ENCODE measurements at places on chromosomes 16 and 17. TPM values are rescaled to one million over a fixed set of nuclear protein-coding genes. Genes with fewer than 3 reads are reported as not detected.

- no peak for DNase-seq
- H3K4me1 ChIP-seq, result no peaks in the 10 kb centered on the region
- peaks cover 3% of the 10 kb centered on the region for H3K27me3 ChIP-seq
- no peak overlapping the region for H3K4me3 ChIP-seq
These were observed 16.0 kb upstream of the TANC2 start for GRCh38 chr17:62950067-62950466.

The CLN3 gene
- 9.9 TPM for total RNA-seq

The USP6 gene
- 0.05 TPM for total RNA-seq

- no peaks in the 10 kb centered on the region for H3K36me3 ChIP-seq
- no peak overlapping the region for H3K4me3 ChIP-seq
- no peak overlapping the region for H3K27ac ChIP-seq
- H3K4me1 ChIP-seq, result no peaks in the 10 kb centered on the region
- no peak for DNase-seq
These were observed 1.5 kb upstream of the GFAP start for GRCh38 chr17:44916781-44917241.

The KCNJ16 gene
- not detected for total RNA-seq

DNA sequence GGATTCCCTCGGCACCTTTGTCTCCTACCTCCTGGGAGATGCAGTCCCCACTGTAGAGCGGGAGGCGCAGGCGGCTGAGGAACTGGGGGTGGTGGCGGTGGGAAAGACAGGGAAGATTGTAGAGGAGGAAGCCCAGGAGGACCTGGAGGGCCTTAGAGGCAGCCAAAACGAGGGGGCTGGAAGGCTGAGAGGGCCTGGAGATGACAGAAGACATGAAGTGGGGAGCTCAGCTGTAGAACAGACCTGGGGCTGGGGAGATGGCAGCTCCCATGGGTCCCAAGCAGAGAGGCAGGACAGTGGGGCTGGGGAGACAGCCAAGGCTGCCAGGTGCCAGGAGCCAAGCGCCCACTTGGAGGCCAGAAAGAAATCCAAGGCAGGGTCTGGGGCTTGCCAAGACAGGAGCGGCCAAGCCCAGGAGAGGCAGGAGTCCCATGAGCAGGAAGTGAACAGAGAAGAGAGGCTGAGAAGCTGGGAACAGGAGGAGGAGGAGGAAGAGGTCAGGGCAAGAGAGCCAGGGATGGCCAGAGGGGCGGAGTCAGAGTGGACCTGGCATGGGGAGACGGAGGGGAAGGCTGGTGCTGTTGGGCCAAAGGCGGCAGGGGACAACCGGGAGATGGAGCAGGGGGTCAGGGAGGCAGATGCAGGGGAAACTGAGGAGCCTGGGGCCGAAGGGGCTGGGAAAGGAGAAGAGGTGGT, 803 bp downstream of the APOBR start:
- DNase-seq, result no peak
- H3K4me1 ChIP-seq, result peaks cover 45% of the 10 kb centered on the region
- H3K27ac ChIP-seq, result peak overlapping the region; percentile 99
- H3K36me3 ChIP-seq, result no peaks in the 10 kb centered on the region
- no peaks in the 10 kb centered on the region for H3K27me3 ChIP-seq

DNA sequence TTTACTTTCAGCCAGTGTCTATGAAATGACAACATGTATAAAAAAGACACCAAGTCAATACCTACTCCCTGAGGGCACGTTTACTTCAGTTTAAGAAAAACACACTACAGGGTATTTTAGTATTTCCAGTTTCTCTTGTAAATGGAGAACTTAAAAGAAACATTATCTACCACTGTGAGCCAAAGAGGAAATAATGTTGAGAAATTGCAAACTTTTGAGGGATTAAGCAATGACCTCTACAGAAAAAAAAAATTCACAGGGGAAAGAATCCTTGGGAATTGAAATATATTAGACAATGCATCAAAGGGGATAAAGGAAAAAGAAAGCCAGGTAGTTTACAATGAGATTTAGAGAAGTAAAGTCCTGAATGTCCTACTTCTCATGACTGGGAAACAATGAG, 126.0 kb downstream of the KCNJ2 start:
- H3K36me3 ChIP-seq, result no peaks in the 10 kb centered on the region
- H3K27ac ChIP-seq, result no peak overlapping the region
- H3K4me3 ChIP-seq, result no peak overlapping the region
- H3K4me1 ChIP-seq, result peaks cover 6% of the 10 kb centered on the region

The TCF25 gene
- 109 TPM for total RNA-seq

GRCh38 chr17:27596566-27597187, 34.3 kb upstream of the LGALS9 start:
- H3K27me3 ChIP-seq, result no peaks in the 10 kb centered on the region
- peaks cover 12% of the 10 kb centered on the region for H3K4me1 ChIP-seq
- H3K27ac ChIP-seq, result peak overlapping the region; percentile 58
- no peak overlapping the region for H3K4me3 ChIP-seq
- peaks cover 52% of the 10 kb centered on the region for H3K36me3 ChIP-seq

DNA sequence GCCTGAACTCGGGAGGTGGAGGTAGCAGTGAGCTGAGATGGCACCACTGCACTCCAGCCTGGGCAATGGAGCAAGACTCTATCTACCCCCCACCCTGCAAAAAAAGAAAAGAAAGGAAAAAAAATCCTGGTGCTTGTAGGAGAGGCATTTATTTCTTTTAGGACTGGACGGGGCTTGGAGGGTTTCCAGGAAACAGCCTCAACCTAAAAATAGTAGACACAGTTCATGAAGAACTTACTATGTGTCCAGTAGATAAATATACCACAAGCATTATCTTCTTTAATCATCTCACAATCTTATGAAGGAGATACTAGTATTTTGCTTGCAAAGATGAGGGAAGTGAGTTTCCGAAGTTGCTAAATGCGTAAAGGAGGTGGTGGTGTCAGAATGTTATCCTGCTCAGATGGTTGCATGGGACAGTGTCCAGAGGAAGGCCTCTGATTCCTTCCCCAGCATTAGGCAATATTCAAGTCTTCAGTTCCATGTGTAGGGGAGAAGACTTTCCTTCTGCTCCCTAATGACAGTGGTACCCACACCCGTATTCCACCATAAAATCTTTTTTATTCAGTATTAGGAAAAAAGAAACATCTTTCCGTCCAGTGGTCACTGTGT, 263.2 kb downstream of the WWOX start:
- H3K4me3 ChIP-seq, result no peak overlapping the region
- H3K27ac ChIP-seq, result no peak overlapping the region

DNA sequence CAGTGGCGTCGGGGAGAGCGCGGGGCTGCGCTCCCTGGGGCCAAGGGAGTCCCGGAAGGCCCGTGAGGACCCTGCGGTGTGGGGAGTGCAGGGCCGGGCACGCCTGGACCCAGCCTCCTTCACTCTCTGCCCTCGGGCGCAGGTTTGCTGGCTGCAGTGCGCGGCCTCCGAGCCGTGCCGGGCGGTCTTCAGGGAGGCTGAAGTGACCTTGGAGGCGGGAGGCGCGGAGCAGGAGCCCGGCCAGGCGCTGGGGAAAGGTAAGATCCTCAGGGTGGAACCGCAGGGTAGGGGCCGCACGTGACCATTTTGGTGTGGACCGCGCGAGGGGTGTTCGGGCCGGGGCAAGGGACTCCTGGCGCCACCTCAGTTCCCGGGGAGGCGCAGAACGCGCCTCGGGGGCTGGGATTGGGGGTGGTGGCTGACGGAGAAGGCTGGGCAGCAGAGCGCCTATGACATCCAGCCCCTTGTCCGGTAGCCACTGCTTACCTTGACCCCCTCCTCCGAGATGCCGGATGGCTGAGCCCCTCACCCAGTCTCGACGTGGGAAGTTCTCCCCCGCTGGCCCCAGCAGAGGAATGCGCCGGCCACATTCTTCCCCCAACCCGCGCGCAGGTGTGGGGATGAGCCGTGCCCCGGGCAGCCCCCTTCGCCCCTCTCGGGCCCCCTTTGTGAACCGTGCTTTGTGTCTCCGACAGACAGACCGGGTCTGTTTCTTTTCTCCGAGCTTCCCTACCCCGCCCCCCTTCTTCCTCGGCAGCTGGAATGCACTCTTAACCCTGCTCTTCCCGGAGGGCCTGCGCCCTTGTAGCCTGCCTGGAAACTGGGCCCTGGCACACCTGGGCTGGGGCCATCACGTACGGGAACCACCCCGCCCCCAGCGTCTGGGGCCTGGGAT, 631 bp downstream of the CDH3 start:
- H3K4me3 ChIP-seq, result peak overlapping the region; percentile 69
- no peaks in the 10 kb centered on the region for H3K36me3 ChIP-seq
- H3K27ac ChIP-seq, result no peak overlapping the region
- H3K4me1 ChIP-seq, result peaks cover 32% of the 10 kb centered on the region
- peaks cover 64% of the 10 kb centered on the region for H3K27me3 ChIP-seq

- H3K27me3 ChIP-seq, result no peaks in the 10 kb centered on the region
- H3K4me1 ChIP-seq, result peaks cover 14% of the 10 kb centered on the region
- peaks cover 26% of the 10 kb centered on the region for H3K36me3 ChIP-seq
- no peak overlapping the region for H3K4me3 ChIP-seq
These were observed 30.1 kb downstream of the VPS35 start for GRCh38 chr16:46658925-46659324.

The NR1D1 gene
- total RNA-seq, result 9.1 TPM

The RHBDL3 gene
- not detected for total RNA-seq

The SMIM22 gene
- not detected for total RNA-seq

- peaks cover 50% of the 10 kb centered on the region for H3K27me3 ChIP-seq
- no peak for DNase-seq
- H3K4me1 ChIP-seq, result peaks cover 4% of the 10 kb centered on the region
These were observed 20.5 kb downstream of the SRCIN1 start for GRCh38 chr17:38585056-38585917.

The TAF1C gene
- 59.3 TPM for total RNA-seq

The RAB11FIP3 gene
- 18.2 TPM for total RNA-seq

- no peak for DNase-seq
- peaks cover 46% of the 10 kb centered on the region for H3K4me1 ChIP-seq
- peak overlapping the region; percentile 55 for H3K4me3 ChIP-seq
- peaks cover under 1% of the 10 kb centered on the region for H3K36me3 ChIP-seq
- H3K27me3 ChIP-seq, result peaks cover 12% of the 10 kb centered on the region
These were observed 5.1 kb downstream of the LDHD start for GRCh38 chr16:75111514-75111940.

The SERPINF2 gene
- not detected for total RNA-seq

GRCh38 chr17:9148905-9149525, 127.7 kb downstream of the NTN1 start:
- DNase-seq, result no peak
- no peaks in the 10 kb centered on the region for H3K36me3 ChIP-seq
- H3K4me1 ChIP-seq, result no peaks in the 10 kb centered on the region
- H3K4me3 ChIP-seq, result no peak overlapping the region
- H3K27ac ChIP-seq, result no peak overlapping the region
- peaks cover 2% of the 10 kb centered on the region for H3K27me3 ChIP-seq

The TTLL6 gene
- total RNA-seq, result not detected

The CLEC18C gene
- 0.31 TPM for total RNA-seq

- no peak overlapping the region for H3K4me3 ChIP-seq
- H3K4me1 ChIP-seq, result peaks cover 5% of the 10 kb centered on the region
- no peaks in the 10 kb centered on the region for H3K36me3 ChIP-seq
- peaks cover 23% of the 10 kb centered on the region for H3K27me3 ChIP-seq
- DNase-seq, result peak; percentile 79
These were observed 21.7 kb downstream of the SLC25A10 start for GRCh38 chr17:81733507-81734404.

DNA sequence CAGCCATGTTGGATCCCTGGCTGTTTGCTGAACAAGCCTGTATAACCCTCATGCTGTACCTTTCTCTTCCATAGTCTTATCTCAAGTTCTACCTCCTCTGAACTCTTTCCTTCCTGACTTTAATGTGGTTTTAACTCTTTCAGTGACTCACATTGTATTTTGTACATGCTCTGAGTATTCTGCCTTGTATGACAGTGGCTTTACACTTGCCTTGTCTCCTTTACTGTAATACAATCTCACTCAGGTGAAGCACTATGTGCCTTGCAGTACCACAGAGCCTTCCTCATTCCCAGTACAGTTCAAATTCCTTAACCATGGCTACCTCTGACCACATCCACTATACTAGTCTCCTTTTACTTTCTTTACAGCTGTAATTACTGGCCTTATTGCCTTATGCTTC, 14.1 kb downstream of the PSMD11 start:
- H3K4me3 ChIP-seq, result no peak overlapping the region
- peaks cover 46% of the 10 kb centered on the region for H3K4me1 ChIP-seq
- H3K36me3 ChIP-seq, result peaks cover 70% of the 10 kb centered on the region
- H3K27me3 ChIP-seq, result no peaks in the 10 kb centered on the region
- peak overlapping the region; percentile 64 for H3K27ac ChIP-seq
- no peak for DNase-seq

The KCNJ12 gene
- total RNA-seq, result not detected

The KRT32 gene
- total RNA-seq, result not detected

DNA sequence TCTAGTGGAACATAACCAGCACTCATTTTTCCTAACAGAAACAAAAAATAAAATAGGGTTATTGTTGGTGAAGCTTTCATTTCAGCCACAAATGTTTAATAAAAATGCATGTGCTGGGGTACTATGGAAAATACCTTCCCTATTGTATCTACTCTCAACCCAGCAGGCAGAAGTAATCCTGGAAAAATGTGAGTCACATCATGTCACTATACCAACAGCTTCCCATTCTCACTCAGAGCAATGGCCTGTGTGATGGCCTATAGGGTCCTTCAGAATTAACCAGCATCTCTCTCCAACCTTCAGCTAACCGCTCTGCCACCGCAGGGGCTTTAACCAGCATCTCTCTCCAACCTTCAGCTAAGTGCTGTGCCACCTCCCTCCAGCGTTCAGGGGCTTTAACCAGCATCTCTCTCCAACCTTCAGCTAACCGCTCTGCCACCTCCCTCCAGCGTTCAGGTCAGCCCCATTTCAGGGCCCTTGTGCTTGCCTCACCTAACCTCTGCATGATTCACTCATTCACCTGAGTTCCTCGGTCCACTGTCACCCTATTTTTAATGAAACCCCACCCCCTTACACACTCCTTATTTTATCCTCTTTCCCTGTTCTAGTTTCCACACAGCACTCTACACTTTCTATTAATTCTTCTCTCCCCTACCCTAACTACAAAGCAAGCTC, 34.0 kb downstream of the UBE2G1 start:
- no peak overlapping the region for H3K27ac ChIP-seq
- peaks cover 12% of the 10 kb centered on the region for H3K36me3 ChIP-seq
- peaks cover 64% of the 10 kb centered on the region for H3K4me1 ChIP-seq
- H3K27me3 ChIP-seq, result no peaks in the 10 kb centered on the region
- H3K4me3 ChIP-seq, result no peak overlapping the region
- DNase-seq, result no peak

DNA sequence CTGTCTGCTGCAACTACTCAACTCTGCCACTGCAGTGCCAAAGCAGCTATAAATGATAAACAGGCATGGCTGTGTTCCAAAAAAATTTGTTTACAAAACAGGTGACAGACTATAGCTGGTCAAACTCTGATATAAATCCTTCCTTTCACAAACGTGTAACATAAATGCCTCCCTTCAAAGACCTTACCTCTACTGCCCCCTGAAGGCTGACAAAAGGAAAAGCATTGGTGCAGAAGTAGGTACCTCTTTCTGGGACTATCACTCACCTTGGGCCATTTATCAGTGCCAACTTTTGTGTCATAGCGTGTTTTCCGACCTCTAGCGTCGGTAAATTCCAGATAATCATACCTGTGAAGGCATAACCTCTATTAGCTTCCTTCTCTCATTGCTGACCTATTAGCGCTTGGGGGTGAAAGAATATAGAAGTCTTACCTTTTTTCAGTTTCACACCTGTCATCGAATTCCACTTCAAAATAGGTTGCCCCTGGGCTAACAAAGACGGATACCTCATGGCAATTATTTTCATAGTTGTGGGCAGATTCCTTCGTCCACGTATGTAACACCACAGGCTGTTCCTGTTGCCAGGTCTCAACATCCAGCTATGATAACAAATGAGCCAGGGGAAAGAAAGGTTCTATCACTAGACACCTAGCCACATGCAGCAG, 67.9 kb downstream of the ZZEF1 start:
- H3K27me3 ChIP-seq, result no peaks in the 10 kb centered on the region
- H3K27ac ChIP-seq, result no peak overlapping the region
- no peaks in the 10 kb centered on the region for H3K4me1 ChIP-seq
- no peak for DNase-seq
- peaks cover 32% of the 10 kb centered on the region for H3K36me3 ChIP-seq

The NOL3 gene
- 3.8 TPM for total RNA-seq

Measured in activated naive CD4-positive, alpha-beta T cell treated with anti-CD3 and anti-CD28 coated beads for 36 hours (primary cell).